ENCODE measurements at places on chromosomes 1 and 21. TPM values are rescaled to one million over a fixed set of nuclear protein-coding genes. Genes with fewer than 3 reads are reported as not detected.

The URB1 gene
- 26.6 TPM for total RNA-seq

The ZNF670 gene
- 3.1 TPM for total RNA-seq

The RGS1 gene
- not detected for total RNA-seq

The CFAP107 gene
- not detected for total RNA-seq

The OR2L5 gene
- not detected for total RNA-seq

The ETS2 gene
- 55.9 TPM for total RNA-seq

The MROH9 gene
- total RNA-seq = not detected

The VWA1 gene
- total RNA-seq = 96.3 TPM

The RXFP4 gene
- total RNA-seq = not detected

The KLHL12 gene
- 16.4 TPM for total RNA-seq

The TMEM51 gene
- 21.3 TPM for total RNA-seq

The CEP170 gene
- 23.1 TPM for total RNA-seq

The TBX15 gene
- not detected for total RNA-seq

The ADAMTS5 gene
- not detected for total RNA-seq

The TNFRSF8 gene
- total RNA-seq = not detected

The MAD2L2 gene
- 56.6 TPM for total RNA-seq

The NIT1 gene
- total RNA-seq = 32.2 TPM

The RPTN gene
- total RNA-seq = 2.0 TPM

The MRAP gene
- not detected for total RNA-seq

The HPCAL4 gene
- not detected for total RNA-seq

The UHMK1 gene
- 28.9 TPM for total RNA-seq

The SPATA1 gene
- 16.8 TPM for total RNA-seq

The NUP210L gene
- total RNA-seq = not detected

The HSF2BP gene
- total RNA-seq = 10.6 TPM

The ANGPTL1 gene
- total RNA-seq = not detected

The NBPF6 gene
- not detected for total RNA-seq

The F5 gene
- 0.07 TPM for total RNA-seq

The CELA2A gene
- total RNA-seq = not detected

Data from airway epithelial cell (primary cell).